ENCODE measurements at places on chromosomes 3 and 15. TPM values are rescaled to one million over a fixed set of nuclear protein-coding genes. Genes with fewer than 3 reads are reported as not detected.

SCAMP5 gene
- 5.7 TPM for total RNA-seq

GRCh38 chr3:42503957-42504333 is 1.5 kb downstream of the VIPR1 start:
- DNase-seq, result no peak

GRCh38 chr3:8736436-8736835 is 2.8 kb downstream of the CAV3 start:
- no peak for DNase-seq

GRCh38 chr15:67035886-67036285 is 29.5 kb upstream of the SMAD3 start:
- DNase-seq, result no peak

RBP2 gene
- not detected for total RNA-seq

CD200 gene
- 6.9 TPM for total RNA-seq

NT5DC2 gene
- total RNA-seq, result 4.2 TPM

GRCh38 chr3:94036909-94037507 is 8.6 kb upstream of the STX19 start:
- no peak for DNase-seq

ZNF80 gene
- total RNA-seq, result 0.16 TPM

DNA sequence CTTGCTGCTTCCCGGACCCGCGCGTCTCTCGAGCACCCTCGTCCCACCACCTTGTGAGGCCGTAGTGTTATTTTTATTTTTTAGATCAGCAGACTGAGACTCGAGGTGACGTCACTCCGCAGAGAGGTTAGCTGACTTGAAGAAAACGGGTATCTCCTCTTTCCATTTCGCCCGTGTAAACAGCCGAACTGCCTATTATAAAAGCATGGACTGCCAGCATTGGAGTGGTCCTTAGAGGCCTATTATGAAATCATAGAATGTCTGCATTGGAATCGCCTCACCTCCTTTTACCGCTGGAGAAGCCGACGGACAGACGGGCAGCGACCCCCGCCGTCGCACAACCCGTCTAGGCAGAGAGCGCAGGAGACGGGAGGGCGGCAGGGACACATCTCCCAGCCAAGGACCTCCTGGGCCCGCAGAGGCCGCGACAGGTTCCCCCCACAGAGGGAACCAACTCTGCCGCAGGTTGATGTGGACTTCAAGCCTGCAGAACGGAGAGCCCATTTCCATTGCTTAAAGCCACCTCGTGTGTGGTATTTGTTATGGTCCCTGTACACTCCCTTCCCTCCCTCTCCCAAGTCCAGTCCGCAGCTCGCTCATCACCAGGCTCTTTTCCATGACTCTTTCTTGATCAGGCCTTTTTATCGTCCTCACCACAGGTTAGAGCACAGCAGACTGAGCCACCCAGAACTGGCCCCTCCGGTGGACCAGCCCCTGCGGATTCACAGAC is 540 bp upstream of the PPP1R2 start:
- no peak for DNase-seq

SNTN gene
- not detected for total RNA-seq

PRRT3 gene
- total RNA-seq, result 6.3 TPM

DNA sequence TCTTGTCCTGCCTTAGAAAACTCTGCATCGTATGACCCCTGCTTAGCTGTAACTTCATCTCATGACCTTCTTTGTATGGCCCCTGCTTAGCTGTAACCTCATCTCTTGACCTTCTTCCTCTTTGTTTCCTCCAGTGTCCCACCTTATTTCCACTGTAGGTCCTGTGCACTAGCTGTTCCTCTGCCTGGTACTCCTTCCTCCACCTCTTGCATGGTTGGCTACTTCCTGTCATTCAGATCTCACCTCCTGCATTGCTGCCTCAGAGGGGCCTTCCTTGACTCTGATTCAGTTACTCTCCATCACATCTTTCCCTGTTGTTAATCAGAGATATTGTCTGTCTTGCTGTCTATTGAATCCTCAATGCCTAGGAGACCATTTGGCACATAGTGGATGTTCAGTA is 63.2 kb downstream of the PDE8A start:
- DNase-seq, result no peak

ZBBX gene
- not detected for total RNA-seq

GOLGA8S gene
- total RNA-seq, result 0.14 TPM

GRCh38 chr3:53168175-53168923 is 7.3 kb downstream of the PRKCD start:
- DNase-seq, result no peak

- DNase-seq, result no peak
Observed at GRCh38 chr3:130773366-130773765, 26.7 kb upstream of the PIK3R4 start.

DNA sequence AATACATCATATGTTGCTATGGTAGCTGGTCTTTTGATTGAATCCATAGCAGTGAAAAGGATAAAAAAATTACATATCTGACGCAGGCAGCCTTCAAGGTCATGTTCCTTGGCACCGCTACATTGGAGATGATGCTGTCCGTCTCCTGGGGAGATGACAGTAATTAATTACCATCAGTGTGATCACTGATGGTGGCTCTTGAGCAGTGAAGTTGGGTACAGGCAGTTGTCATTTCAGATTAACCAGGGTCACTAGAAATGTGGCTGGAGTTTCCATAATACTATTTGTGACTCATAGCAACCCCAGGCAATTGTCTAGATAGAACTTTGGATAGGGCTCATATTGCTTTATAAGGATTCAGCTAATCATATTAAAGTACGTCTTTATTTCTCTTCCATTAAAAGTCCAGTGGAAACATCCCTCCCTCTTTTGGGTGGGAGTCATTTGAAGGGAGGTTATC is 136.3 kb downstream of the THSD4 start:
- no peak for DNase-seq

LPCAT4 gene
- 45.2 TPM for total RNA-seq

- DNase-seq, result peak; percentile 47
Observed at GRCh38 chr3:98778383-98778782, 15.2 kb downstream of the ST3GAL6 start.

GRCh38 chr3:134941820-134942219 is 146.8 kb downstream of the EPHB1 start:
- DNase-seq, result no peak

CSPG4 gene
- total RNA-seq, result not detected

ACSBG1 gene
- 0.05 TPM for total RNA-seq

PLS1 gene
- total RNA-seq, result 0.92 TPM

SYNPR gene
- not detected for total RNA-seq

DNA sequence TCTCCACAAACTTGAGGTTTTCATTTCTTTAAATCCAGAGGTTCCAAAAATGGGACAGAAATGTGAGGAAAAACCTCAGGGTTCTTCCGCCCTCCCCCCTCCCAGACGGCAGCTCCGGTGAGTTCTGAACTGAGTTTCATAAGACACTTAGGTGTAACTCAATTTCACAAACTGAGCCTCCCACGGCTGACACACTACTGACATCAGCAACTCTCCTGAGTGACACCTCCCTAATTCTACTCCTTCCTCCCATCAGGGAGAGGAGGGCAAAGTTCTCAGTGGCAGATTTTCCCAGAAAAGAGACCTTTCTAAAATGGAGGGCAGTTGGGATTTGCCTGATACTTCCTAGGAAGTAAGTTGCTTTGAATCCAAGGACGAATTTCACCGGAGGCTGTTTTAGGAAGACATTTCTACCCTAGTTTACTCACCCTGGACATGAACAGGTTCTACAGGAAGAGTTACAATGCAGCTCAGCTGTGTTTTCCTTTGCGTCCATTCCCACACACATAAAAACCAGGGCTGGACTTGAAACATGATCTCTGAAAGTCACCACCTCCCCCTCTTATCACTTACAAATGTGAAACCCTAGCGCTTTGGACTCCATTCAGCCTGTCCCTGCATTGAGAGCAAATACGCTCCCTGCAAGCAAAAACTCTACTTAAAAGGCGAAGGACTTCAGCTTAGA is 78.1 kb upstream of the LMOD3 start:
- DNase-seq, result no peak

GRCh38 chr3:184168363-184169120 is 6.1 kb upstream of the AP2M1 start:
- DNase-seq, result no peak

NANOGP8 gene
- not detected for total RNA-seq

- no peak for DNase-seq
Observed at GRCh38 chr15:68704496-68705021, 116.1 kb downstream of the ANP32A start.

FHIT gene
- total RNA-seq, result 90.6 TPM

DNA sequence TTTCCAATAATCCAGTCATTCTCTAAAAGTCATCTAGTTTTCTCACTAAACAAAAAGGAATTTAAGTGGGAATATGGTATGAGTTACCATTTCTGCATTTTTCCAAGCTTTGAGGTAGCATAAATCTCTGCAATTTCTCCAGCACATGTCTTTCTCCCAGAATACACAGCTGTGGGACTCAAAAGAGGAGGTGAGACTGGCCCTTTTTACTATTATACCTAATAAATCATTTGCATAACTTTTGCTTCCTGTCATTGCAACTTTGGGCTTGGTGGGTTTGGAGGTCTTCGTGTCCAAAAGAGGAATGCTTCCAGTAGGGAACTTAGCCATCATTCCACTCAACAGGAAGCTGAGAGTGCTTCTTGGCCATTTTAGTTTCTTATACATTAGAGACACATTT is 94.8 kb downstream of the FMN1 start:
- DNase-seq, result no peak

GRCh38 chr15:90261811-90262210 is 3.7 kb upstream of the NGRN start:
- no peak for DNase-seq

Measured in CD4-positive, alpha-beta T cell (primary cell).